Stimulated activated CD8-positive, alpha-beta memory T cell treated with anti-CD3 and anti-CD28 coated beads, Interleukin-12 subunit alpha, Interleukin-12 subunit beta, amount 100 ng/mL, for 4 hours (primary cell): ENCODE measurements at places on chromosomes 5 and 9.
A peak's percentile ranks its signal among the peaks of the same experiment; 100 is the strongest.

- no peak for DNase-seq
These were observed 339.4 kb downstream of the PRELID2 start for GRCh38 chr5:145495741-145496140.

- no peak for DNase-seq
These were observed 60.6 kb downstream of the RGS7BP start for GRCh38 chr5:64566310-64566916.

DNA sequence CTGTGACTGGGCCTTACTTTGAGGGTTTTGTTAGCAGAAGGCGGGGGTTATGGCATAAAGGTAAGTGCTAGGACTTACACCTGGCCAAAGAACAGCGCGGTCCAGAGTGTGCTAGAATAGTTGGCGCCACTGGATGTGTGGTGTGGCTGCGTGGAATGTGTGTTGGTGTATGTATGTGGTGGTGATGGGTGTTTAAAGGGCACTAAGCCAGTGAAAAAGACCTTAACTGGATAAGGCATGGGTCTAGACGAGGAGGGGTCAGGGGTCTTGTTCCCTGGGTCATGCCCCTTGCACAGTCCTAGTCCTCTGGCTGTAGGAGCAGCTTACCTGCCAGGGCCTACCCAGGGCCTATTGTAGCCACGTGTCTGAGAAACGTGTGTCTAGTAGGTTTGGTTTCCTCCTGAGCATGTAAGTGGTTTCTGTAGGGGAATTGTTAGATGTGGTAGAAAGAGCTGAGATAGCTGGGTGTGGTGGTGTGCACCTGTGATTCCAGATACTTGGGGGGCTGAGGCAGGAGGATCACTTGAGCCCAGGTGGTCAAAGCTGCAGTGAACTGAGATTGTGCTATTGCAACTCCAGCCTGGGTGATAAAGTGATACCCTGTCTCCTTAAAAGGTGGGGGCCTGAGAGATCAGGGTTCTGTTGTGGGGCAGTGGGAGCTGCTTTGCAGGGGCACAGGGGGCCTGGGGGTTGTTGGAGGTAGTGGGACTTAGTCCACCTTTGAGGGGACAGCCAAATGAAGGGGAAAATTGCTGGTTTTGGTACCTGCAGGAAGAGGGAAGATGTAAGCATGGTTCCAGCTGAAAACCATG, 55.2 kb downstream of the HSPA4 start:
- no peak for DNase-seq

- DNase-seq, result no peak
These were observed 528.6 kb upstream of the CLINT1 start for GRCh38 chr5:158387499-158387898.

DNA sequence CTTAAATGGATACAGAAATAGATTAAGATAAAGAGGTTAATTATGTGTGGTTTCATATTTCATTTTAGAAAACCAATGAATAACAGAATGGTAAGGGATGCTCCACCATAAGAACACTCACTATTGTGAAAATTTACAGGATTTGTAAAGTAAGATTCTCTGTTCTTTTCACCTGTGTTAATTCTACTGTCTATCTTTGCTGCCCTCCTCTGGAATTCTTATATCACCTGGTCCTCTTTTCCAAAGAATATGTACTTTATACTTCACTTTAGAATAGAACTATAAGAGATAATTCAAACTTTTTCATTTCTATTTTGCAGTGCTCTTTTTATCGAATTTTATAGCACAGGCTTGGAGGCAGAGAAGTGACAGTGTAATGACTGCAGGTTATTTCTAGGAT, 213.4 kb downstream of the LURAP1L start:
- no peak for DNase-seq

GRCh38 chr5:179771311-179771895, 22.4 kb upstream of the LTC4S start:
- DNase-seq, result no peak

- no peak for DNase-seq
These were observed 13.5 kb downstream of the SETX start for GRCh38 chr9:132341177-132341840.

GRCh38 chr9:22037954-22038690, 29.0 kb upstream of the CDKN2B start:
- DNase-seq, result no peak

DNA sequence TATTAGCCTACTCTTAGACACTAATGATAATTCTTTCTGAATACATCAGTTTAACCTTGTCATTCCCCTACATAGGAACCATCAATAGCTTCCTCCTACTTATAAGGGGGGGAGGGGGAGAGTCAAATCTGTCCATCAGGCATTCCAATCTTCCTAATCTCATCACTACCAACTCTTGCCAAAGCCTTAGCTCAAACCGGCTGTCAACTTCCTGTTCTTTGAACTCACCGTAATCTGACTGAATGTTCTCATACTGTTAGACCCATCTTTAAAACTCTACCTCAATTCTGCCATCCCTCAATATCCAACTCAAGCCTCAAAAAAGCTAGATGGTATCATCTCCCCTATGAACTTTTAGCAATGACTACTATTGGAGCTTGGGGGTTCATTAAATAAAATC, 41.9 kb upstream of the RNF38 start:
- no peak for DNase-seq

- DNase-seq, result no peak
These were observed 159.6 kb downstream of the NXNL2 start for GRCh38 chr9:88694625-88695024.

DNA sequence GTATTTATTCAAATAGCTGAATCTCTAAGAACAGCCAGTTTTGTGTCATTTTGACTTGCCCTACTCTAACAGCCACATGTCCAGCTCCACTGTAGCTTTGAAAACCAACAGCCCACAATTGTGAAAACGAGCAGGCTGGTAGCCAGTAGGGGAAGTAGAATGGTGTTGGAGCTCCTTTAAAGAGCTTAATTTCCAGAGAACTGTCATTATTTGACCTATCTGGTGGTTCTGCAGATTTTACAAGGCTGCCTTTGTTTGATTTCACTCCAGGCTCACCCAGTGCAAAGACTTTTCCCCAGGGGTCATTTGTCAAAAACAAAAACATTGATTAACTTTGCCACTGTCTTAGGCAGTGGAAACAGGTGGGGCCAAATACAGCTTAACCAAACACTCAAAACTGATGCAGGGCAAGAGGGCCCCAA, 3.2 kb upstream of the PJA2 start:
- DNase-seq, result no peak

- DNase-seq, result no peak
These were observed 1.1 kb upstream of the FRRS1L start for GRCh38 chr9:109168170-109168569.

GRCh38 chr5:103360475-103360874, 101.9 kb downstream of the MACIR start:
- no peak for DNase-seq

DNA sequence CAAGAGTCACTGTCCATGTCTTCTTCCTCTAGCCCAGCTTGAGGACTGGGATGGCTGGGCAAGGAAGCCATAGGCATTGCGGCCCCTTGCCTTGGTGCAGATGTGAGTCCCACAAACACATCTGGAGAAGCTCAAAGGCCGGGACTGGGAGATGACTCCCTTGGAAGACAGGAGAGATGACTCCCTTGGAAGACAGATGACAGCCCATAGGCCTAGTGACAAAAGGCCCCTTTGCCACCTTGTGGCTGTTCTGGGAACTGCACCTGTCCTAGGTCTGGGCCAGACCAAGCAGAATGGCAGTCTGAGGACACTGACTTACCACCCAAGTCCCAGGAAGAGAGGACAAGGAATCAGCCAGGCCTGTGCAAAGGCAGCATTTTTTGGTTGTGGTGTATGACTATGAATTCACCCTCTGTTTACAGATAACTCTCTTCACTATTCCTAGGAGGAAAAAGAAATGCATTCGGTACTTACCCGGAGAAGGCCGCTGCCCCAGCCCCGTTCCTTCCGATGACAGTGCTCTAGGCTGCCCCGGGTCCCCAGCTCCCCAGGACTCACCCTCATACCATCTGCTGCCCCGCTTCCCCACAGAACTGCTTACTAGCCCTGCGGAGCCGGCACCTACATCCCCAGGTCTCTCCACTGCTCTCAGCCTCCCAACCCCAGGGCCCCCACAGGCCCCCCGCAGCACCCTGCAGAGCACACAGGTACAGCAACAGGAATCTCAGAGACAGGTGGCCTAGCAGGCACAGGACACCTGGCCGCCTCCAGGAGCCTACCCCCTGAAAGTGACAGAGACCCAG, 30.8 kb downstream of the SKP1 start:
- peak; percentile 60 for DNase-seq

DNA sequence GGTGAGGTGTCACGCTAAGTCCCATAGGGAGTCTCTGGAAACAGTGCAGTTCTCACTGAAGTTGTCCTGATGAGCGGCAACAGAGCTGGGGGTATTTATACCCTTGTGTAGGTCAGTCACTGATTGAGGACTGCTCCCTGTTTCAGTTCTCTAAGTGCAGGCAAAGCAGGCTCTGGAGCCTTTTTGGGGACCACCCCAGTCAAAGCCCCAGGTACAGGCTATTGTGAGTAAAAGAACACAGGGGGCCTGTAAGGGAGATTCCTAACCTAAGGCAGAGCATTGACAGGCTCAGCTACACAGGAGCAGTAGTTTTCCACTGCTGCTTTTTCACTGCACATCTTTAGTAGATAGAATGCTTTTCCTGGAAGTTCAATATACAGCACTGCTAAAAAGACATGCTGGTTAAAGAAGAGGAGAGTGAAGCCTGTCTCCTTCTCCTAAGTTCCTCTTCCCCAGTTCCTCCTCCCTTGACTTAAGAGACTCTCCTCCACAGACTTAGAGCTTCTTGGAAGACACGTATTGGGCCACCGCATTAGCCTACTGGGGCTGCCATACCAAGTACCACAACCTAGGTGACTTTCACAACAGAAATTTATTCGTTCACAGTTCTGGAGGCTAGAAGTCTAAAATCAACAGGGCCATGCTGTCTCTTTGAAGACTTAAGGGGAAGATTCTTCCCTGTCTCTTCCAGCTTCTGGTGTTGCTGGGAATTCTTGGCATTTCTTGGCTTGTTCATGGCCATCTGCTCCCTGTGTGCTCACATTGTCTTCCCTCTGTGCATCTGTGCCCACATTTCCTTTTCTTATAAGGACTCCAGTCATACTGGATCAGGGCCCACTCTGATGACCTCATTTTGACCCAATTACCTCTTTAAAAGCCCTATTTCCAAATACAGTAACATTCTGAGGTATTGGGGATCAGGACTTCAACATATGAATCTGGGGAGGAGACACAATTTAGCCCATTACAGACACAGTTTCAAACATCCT, 221.0 kb downstream of the ESM1 start:
- no peak for DNase-seq

DNA sequence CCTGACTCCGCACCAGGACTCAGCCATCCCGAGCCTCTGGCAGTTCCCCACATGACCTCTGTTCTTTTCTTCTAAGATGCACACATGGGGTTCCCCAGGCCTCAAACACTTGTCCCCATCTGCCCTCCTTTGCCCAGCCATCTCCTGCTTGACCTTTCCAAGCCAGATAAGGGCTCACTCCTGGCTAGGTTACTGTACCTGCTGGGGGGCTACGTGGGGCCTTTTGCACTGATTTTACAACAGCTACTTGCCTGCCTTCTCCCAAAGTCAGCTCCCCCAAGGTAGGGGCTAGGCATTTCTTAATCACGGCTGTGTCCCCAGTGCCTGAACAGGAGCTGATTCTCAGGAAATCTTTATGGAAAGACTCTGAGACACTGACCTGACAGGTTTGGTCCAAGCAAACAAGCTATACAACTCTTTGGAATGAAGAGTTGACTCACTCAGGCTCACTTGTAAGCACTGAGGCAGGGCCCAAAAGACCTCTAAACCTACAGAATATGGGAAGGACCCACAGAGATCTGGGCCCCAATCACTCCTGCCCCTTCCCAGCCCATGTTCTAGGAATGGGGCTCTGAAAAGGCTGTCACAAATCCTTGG, 2.5 kb downstream of the MACROH2A1 start:
- no peak for DNase-seq

- DNase-seq, result no peak
These were observed 29.9 kb downstream of the SKP1 start for GRCh38 chr5:134146651-134147518.

DNA sequence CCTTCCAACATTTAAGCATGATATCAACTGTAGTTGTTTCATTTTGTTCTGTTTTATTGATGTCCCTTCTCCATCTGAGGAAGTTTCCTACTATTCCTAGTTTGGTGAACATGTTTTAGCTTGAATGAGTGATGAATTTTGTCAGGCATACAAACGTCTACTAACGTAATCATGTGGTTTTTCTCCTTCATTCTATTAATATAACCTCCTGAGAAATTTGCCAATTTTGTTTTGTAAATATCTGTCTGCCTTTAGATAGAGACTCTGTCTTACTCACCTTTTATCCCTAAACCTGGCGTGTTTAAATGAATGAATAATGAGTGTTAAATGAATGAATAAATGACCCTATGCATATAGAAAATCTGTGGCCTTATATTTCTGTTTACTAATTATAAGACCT, 26.5 kb upstream of the NREP start:
- no peak for DNase-seq

GRCh38 chr5:90612919-90613318, 54.3 kb downstream of the ADGRV1 start:
- DNase-seq, result no peak

- DNase-seq, result no peak
These were observed 37.7 kb downstream of the FAM13B start for GRCh38 chr5:137995077-137995748.

DNA sequence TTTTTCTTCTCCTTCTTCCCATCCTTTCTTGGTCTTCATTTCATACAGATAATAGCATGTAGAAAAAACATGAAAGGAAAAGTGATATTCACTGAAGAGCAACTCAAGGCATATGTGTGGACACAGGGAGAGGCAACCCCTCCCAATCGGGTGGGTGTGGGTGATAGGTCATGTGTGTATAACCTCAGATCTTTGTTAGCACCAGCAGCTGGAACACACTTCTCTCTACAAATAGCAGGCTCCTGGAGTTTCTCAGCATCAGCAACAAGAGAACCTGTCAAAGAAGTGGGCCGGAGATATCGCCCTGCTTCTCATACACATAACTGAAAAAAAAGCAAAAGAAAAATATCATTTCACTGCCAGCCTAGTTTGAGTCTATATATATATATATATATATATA, 426.4 kb downstream of the DTWD2 start:
- no peak for DNase-seq

- DNase-seq, result no peak
These were observed 1147.5 kb upstream of the C9orf72 start for GRCh38 chr9:28720746-28721145.
